Activated CD4-positive, alpha-beta memory T cell treated with anti-CD3 and anti-CD28 coated beads for 36 hours (primary cell): ENCODE measurements at places on chromosomes 7 and 10. TPM values are rescaled to one million over a fixed set of nuclear protein-coding genes. Genes with fewer than 3 reads are reported as not detected.

TAS2R5 gene
- 1.3 TPM for total RNA-seq

CYP3A7 gene
- not detected for total RNA-seq

OPTN gene
- total RNA-seq: 113 TPM

ADCK2 gene
- total RNA-seq: 24.4 TPM
